ENCODE measurements at places on chromosomes 2 and 18.

- DNase-seq = peak; percentile 48
Measured at GRCh38 chr2:36785179-36785795, 88.8 kb downstream of the VIT start.

DNA sequence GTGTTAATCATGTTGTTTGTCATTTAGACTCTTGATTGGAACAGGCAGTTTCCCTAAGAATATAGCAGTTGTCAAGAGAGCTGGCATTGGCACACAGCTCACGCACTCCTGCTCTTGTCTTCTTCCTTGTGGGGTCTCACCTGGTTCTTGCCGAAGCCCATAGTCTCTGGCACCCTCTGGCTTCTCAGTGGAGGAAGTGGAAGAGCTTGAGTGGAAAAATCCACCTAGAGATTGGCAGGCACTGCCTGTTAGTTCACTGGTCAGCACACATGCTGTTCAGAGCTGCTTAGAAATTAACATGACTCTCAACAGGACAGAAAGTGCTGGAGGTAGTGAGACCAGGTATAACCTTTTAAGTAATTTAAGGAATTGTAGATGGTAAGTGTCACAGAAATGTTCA, 28.3 kb downstream of the SCTR start:
- DNase-seq = no peak

DNA sequence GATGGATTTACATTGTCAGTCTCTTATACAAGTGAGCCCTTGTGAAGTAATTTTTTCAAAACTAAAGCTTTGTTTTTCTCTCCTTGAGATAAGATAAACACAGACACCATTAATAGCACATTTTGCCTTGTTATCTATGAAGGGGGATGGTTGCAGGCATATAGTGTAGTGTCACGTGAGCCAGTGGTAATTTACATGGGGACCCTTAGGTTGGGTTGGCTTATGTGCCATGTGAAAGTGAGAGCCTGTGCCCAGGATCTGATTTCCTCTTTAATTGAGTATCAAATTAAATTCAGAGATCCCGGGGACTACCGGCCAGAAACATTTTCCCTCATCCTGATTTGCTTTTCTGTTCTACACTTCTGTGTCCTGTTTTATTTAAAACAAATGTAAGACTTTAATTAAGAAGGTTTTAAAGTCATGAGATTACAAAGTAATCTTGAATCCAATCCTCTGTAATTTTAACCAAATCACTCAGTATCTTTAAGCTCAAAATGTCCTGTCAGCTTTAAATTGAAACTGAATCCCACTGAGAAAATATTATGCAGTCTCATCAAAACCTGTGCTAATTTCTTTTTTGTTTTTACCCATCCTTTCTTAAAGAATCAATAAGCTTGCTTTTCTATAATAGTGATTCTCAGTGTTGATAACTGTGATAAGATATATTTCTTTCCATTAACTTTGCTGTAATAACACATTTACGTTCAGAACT, 63.8 kb downstream of the PTPRM start:
- DNase-seq = no peak

- DNase-seq = no peak
Measured at GRCh38 chr2:44351676-44352075, 9.6 kb downstream of the PREPL start.

DNA sequence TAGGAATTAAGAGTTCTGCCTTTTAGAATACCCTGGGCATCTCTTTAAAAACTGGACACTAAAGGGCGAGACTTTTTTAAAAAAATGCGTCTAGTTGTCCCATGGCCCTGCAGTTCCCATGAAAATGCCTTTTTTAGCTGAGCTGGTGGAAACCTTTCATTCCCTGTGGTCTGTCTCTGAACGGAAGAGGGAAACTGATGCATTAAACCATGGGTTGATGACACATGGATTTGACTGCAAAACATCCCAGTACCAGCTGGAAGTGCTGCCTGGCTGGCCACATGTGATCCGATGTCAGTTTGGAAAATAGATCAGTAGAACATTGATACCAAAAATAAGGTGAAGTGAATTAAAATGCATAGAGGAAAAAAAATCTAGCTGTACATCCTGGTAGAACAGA, 129.2 kb downstream of the MYO1B start:
- no peak for DNase-seq

DNA sequence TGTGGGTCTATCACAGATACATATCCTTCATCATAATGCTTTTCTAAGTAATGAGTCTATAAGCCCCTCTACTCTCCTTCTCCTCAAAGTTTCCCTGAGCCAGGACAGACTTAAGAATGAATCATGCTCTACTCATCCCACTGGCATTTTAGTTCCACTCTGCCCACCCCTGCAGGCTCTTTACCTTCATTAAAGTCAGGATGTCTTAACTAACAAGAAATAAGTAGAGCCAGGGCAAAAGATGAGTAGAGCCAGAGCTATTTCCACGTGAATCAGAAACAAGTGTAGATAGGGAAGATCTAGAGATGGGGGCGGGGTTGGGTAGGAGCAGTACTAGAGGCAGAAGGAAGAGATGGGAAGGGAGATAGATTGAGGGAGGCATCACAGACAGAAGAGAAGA, 790.5 kb downstream of the RNF144A start:
- no peak for DNase-seq

- DNase-seq = no peak
Measured at GRCh38 chr2:217837530-217837929, 165.3 kb downstream of the TNS1 start.

DNA sequence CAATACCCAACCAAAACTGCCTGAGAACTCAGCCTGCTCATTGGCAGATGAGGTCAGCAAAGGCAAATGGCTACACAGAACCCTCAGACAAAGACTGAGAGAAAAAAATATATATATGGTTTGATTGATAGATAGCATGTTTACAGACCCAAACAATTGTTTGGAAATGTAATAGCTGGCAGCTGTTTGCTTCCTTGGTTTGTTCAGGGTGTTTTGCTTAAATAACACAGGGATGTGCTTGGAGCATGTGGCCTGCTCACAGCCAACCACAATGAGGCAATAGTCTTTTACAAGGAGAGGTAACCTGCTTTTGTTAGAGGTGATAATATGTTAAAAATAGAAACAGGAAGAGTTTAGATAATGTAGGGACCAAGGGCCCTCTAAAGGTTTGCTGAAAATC, 84.5 kb downstream of the PDK1 start:
- no peak for DNase-seq

DNA sequence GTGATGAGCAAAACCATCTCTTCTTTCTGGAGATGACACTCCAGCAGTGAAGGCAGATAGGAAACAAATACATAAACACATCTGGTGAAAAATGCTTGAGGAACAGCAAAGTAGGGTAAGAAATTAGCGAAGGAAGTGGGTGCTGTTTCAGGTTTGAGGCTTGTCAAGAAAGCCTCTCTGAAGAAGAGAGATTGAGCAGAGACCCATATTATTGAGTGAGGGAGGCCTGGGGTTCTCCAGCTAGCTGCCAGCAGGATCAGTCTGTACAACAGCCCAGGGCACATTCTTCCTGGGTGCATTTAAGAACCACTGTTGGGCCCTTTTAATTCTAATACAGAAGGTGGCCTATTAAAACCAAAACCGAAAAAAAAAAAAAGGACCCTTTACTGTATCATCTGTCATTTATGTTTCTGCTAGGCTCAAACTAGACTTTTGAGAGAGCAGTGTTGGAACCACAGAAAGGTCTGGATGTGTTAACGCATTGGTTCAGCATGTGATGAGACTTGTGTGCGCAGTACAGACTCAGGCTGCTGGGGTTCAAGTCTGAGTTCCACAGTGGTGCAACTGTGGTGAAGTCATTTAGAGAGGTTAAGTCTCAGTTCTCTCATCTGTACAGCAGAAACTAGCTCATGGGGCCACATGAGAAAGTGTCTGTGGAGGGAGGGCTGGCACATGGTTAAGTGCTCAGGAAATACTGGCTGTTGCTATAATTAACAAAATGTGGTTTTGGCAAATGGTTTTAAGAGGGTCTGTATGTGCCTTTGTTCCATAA, 28.9 kb downstream of the MGAT5 start:
- no peak for DNase-seq

GRCh38 chr2:196534495-196534894, 105.0 kb upstream of the CCDC150 start:
- DNase-seq = peak; percentile 24

GRCh38 chr18:78130232-78131195, 849.1 kb upstream of the SALL3 start:
- no peak for DNase-seq

DNA sequence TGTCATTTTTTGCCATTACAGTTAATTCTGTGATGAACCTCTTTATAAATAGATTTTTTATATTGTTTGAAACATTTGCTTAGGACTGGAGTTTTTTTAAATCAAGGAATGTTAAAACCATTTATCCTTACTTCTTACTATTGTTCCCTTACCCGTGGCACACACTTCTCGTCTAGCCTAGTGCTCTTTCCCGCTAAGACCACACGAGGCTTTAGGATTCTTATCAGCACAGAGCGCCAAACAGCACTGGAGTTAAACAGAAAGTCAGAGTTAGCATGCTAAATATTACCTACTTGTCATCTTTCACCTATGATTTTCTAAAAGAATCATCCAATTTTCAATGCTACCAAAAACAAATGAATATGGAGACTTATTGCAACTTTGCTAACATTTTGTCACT, 112.6 kb downstream of the TMEFF2 start:
- no peak for DNase-seq

GRCh38 chr2:46495231-46496030, 16.1 kb downstream of the TMEM247 start:
- DNase-seq = no peak
